ENCODE measurements at places on chromosomes 13 and 19.

DNA sequence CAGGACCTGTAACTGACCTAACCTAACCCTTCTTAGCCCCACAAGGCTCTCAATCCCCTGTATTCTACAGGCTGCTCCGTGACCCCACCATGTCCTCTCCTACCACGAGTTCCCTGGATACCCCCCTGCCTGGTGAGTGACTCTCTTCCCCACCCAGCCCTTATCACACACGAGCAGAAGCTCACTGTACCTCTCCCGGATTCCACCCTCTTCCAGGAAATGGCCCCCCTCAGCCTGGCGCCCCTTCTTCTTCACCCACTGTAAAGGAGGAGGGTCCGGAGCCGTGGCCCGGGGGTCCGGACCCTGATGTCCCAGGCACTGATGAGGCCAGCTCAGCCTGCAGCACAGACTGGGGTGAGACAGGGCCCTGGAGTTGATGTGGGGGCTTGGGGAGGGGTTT, 1.3 kb downstream of the NR1H2 start:
- H3K36me3 ChIP-seq = peaks cover 53% of the 10 kb centered on the region

DNA sequence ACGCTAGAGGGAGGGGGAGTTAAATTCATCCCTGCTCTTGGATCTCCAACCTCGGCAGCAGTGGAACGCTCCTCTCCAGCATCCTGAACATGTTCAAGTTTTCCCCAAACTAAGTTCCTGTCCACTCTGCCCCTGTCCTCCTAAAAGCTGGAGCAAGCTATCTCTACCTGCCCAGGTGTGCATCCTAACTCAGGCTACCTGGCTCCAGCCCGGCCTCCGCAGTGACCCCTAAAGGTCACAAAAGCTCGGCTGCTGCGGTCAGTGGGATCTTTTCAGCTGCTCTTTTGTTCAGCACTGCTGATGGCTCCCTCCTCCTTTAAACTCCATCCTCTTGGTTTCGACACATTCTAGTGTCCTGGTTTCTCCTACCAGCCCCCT, 1.4 kb downstream of the DCUN1D2 start:
- H3K27me3 ChIP-seq = no peaks in the 10 kb centered on the region
- H3K27ac ChIP-seq = no peak overlapping the region
- peaks cover 2% of the 10 kb centered on the region for H3K36me3 ChIP-seq
- peaks cover 20% of the 10 kb centered on the region for H3K4me1 ChIP-seq
- peak overlapping the region; percentile 98 for H3K4me3 ChIP-seq
- peak; percentile 17 for DNase-seq

- no peak for DNase-seq
- H3K27ac ChIP-seq = no peak overlapping the region
- H3K27me3 ChIP-seq = no peaks in the 10 kb centered on the region
- H3K4me3 ChIP-seq = no peak overlapping the region
- H3K36me3 ChIP-seq = peaks cover 67% of the 10 kb centered on the region
Measured at GRCh38 chr13:106490569-106491321, 44.7 kb downstream of the EFNB2 start.

DNA sequence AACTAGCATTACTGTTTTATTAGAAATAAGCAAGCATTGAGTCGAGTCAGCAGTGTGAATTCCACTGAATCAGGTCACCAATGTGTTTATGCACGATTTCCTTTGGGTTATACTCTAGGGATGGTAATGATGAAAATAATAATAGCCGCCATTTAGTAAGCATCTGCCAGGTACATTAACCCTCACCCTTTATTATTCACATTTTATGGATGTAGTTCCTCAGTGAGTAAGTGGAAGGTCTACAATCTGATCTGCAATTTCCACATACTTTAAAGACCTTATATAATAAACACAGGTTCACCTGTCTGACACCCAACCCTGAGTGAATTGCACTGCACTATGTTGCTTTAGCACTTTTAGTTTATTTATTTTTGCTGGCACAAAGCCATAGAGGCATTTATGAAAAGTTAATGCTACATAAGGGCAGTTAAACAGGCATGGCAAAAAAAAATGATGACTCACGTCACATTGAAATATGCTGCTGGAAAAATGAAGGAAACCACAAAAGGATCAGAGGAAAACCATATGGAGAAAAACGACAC, 122.4 kb downstream of the TRPC4 start:
- no peaks in the 10 kb centered on the region for H3K27me3 ChIP-seq
- H3K27ac ChIP-seq = no peak overlapping the region
- peaks cover 2% of the 10 kb centered on the region for H3K4me1 ChIP-seq
- no peaks in the 10 kb centered on the region for H3K36me3 ChIP-seq
- H3K4me3 ChIP-seq = no peak overlapping the region
- DNase-seq = no peak

- H3K36me3 ChIP-seq = peaks cover 31% of the 10 kb centered on the region
- H3K27me3 ChIP-seq = no peaks in the 10 kb centered on the region
- peak overlapping the region; percentile 91 for H3K4me3 ChIP-seq
- peaks cover 4% of the 10 kb centered on the region for H3K4me1 ChIP-seq
Measured at GRCh38 chr13:52454459-52454819, 839 bp upstream of the CKAP2 start.

GRCh38 chr13:36069881-36070366, 61.3 kb downstream of the DCLK1 start:
- no peak overlapping the region for H3K27ac ChIP-seq
- peaks cover 3% of the 10 kb centered on the region for H3K4me1 ChIP-seq
- no peaks in the 10 kb centered on the region for H3K36me3 ChIP-seq
- H3K27me3 ChIP-seq = no peaks in the 10 kb centered on the region
- no peak for DNase-seq
- no peak overlapping the region for H3K4me3 ChIP-seq

DNA sequence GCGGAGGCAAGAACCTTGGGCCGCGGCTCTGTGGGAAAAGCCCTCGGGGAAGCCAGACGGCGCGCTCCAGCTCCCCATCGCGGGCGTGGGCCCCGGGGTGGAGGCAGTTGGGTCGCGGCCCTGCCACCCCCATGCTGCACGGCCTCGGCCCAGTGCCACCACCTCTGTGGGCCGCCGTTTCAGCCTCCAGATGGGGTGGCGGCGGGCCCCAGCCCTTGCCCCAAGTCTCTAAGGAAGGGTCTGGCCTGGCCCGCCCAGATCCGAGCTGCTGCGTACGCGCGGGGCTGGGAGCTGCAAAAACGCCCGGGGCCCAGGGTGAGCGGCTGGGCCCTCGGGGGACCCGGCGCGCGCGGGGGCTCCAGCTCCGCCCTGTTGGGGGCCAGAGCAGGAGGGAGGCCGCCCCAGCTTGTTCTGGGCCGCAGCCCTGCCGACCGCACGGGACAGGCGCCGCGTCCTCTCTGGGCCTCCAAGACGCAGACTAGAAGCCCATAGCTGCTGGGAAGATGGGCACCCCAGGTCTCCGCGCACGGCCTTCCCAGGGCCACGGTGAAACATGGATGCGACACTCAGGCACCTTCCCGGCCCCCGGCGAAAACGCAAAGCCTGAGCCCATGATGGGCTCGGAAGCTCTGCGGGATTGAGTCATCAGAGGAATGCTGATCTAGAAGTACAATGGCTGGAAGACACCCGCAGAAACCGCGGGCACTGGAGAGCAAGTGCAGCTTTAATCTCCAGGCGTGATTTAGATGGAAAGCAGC, 110.1 kb downstream of the KCTD15 start:
- no peak overlapping the region for H3K27ac ChIP-seq
- peak; percentile 29 for DNase-seq
- peaks cover 6% of the 10 kb centered on the region for H3K4me1 ChIP-seq
- H3K36me3 ChIP-seq = no peaks in the 10 kb centered on the region
- H3K4me3 ChIP-seq = no peak overlapping the region

DNA sequence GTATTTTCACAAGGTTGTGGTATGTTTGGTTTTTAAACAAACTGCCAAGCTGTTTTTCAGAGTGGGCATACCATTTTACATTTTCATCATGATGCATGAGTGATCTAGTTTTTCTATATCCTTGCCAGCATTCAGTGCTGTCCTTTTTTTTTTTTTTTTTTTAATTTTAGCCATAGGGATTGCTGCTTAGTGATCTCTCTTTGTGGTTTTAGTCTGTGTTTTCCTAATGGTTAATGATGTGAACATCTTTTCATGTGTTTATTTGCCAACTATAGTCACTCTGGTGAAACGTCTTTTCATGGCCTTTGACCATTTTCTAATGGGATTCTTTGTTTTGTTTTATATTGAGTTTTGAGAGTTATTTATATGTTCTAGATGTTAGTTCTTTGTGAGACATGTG, 59.7 kb downstream of the SHISA2 start:
- H3K4me1 ChIP-seq = no peaks in the 10 kb centered on the region
- H3K27me3 ChIP-seq = no peaks in the 10 kb centered on the region
- H3K27ac ChIP-seq = no peak overlapping the region
- H3K36me3 ChIP-seq = no peaks in the 10 kb centered on the region
- no peak for DNase-seq

- no peaks in the 10 kb centered on the region for H3K4me1 ChIP-seq
- H3K27me3 ChIP-seq = no peaks in the 10 kb centered on the region
- H3K4me3 ChIP-seq = no peak overlapping the region
- peaks cover 15% of the 10 kb centered on the region for H3K36me3 ChIP-seq
- DNase-seq = no peak
Measured at GRCh38 chr13:73740666-73741065, 393.5 kb downstream of the KLF12 start.

DNA sequence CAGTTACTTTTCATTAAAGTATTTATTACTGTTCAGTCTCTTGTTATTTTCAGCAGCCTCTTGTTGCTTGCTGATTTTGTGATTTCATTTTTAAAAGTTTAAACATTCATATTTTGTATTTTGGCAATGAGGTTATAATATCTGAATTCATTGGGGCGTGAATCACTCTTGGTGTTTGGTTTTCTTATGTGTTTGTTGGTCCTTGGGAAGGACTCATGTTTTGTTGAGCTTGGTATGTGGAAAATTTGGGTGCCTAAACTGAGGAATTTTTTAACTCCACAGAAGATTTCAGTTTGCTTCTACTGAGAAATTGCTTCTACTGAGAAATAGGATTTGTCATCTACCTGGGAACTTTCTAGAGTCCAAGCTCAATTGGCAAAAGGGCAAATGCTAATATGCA, 38.2 kb downstream of the PDS5B start:
- no peaks in the 10 kb centered on the region for H3K4me1 ChIP-seq
- H3K27ac ChIP-seq = no peak overlapping the region
- peaks cover 5% of the 10 kb centered on the region for H3K36me3 ChIP-seq
- H3K27me3 ChIP-seq = no peaks in the 10 kb centered on the region

DNA sequence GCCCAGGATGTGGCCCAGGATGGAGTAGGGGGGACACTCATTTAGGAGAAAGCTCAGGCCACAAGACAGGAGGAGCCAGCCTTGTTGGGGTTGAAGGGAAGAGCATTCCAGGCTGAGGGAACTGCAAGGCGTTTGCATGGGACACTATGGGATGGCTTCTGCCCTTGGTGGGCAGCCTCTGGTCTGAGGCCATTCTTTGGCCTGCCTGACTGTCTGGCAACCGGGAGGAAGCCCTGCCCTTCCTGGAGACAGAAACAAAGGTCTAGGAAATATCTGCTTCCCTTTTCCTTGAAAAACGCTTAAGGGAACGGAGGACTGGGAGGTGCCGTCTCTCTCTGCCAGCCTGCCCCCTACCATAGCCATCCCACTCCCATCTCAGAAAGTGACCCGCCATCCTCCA, 2.8 kb upstream of the ICAM1 start:
- H3K27me3 ChIP-seq = peaks cover 20% of the 10 kb centered on the region
- H3K4me1 ChIP-seq = peaks cover 8% of the 10 kb centered on the region
- no peaks in the 10 kb centered on the region for H3K36me3 ChIP-seq
- no peak overlapping the region for H3K4me3 ChIP-seq

- no peaks in the 10 kb centered on the region for H3K36me3 ChIP-seq
- H3K4me3 ChIP-seq = peak overlapping the region; percentile 39
- peaks cover 3% of the 10 kb centered on the region for H3K4me1 ChIP-seq
- no peak overlapping the region for H3K27ac ChIP-seq
- no peak for DNase-seq
- H3K27me3 ChIP-seq = no peaks in the 10 kb centered on the region
Measured at GRCh38 chr13:108120302-108120701, 95.0 kb downstream of the LIG4 start.

DNA sequence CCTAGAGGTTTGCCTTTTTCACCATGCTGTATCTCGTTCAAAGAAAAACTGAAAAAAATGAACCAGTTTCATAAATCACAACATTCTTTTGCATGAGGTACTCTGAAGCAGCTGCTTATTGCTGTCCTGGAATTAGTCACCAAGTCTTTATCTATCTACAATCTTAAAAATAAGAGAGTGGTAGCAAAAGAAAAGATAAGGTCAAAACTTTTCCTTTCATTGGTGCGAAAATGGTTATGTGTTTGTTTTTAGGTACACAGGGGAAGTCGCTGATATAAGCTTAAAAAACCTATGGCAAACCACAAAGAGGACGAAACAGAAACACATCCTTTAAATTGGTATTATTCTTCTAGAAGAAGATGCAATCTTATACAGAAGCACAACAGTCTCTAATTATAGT, 20.7 kb downstream of the OBI1 start:
- H3K27ac ChIP-seq = no peak overlapping the region
- H3K4me3 ChIP-seq = no peak overlapping the region
- no peak for DNase-seq
- no peaks in the 10 kb centered on the region for H3K27me3 ChIP-seq

DNA sequence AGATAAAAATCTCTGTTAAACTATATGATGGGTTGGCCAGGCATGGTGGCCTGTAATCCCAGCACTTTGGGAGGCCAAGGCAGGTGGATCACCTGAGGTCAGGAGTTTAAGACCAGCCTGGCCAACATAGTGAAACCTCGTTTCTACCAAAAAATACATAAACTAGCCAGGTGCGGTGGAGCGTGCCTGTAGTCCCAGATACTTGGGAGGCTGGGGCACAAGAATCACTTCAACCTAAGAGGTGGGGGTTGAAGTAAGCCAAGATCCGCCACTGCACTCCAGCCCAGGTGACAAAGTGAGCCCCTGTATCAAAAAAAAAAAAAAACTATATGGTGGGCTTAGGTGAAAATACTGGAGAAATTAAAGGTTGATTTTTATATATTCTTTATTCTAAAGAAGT, 11.3 kb downstream of the TBC1D4 start:
- no peaks in the 10 kb centered on the region for H3K36me3 ChIP-seq
- no peaks in the 10 kb centered on the region for H3K27me3 ChIP-seq
- no peak overlapping the region for H3K27ac ChIP-seq
- no peak overlapping the region for H3K4me3 ChIP-seq
- H3K4me1 ChIP-seq = no peaks in the 10 kb centered on the region

DNA sequence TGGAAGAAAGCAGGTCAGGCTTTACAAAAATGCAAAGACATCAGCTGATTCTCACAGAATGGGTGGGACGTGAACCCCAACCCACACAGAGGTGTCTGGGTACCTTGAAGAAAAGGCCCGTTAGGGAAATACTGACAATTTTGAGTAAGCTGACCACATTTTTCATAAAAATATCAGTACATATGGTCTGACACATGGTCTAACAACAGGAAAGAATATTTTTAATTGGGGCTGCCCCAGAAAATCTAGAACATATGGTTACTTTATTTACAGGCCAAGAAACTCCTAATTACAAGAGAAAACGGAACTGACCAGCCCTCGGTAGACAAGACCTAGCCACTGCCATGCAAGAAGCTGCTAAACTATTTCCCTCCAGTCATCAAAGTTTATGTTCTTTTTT, 48.7 kb upstream of the ITM2B start:
- no peak overlapping the region for H3K27ac ChIP-seq
- H3K4me1 ChIP-seq = no peaks in the 10 kb centered on the region
- no peak for DNase-seq
- H3K36me3 ChIP-seq = no peaks in the 10 kb centered on the region

- peaks cover 14% of the 10 kb centered on the region for H3K4me1 ChIP-seq
- no peak within 1 kb of the TSS for H3K4me3 ChIP-seq
- no peaks in the 10 kb centered on the region for H3K36me3 ChIP-seq
- no peak for DNase-seq
Measured at GRCh38 chr13:102694937-102695336, at the start of gene METTL21C. TSS of gene METTL21C (minus strand) at chr13:102695044. CDS start at chr13:102694498, 546 bp downstream.
